Naive thymus-derived CD8-positive, alpha-beta T cell (primary cell): ENCODE measurements at places on chromosomes 12 and 14. TPM values are rescaled to one million over a fixed set of nuclear protein-coding genes. Genes with fewer than 3 reads are reported as not detected.

- H3K4me3 ChIP-seq = peak overlapping the region; percentile 84
- H3K27me3 ChIP-seq = no peaks in the 10 kb centered on the region
- peak overlapping the region; percentile 88 for H3K27ac ChIP-seq
- DNase-seq = peak; percentile 39
- no peaks in the 10 kb centered on the region for H3K36me3 ChIP-seq
Observed at GRCh38 chr12:124456652-124457152, 110.7 kb downstream of the NCOR2 start.

GRCh38 chr12:81259360-81259759 is 181.5 kb downstream of the ACSS3 start:
- H3K4me1 ChIP-seq = no peaks in the 10 kb centered on the region
- no peaks in the 10 kb centered on the region for H3K27me3 ChIP-seq
- H3K36me3 ChIP-seq = no peaks in the 10 kb centered on the region
- no peak overlapping the region for H3K27ac ChIP-seq

GRCh38 chr12:94699801-94700200 is 49.4 kb upstream of the TMCC3 start:
- H3K36me3 ChIP-seq = no peaks in the 10 kb centered on the region
- H3K27ac ChIP-seq = no peak overlapping the region
- no peak overlapping the region for H3K4me3 ChIP-seq
- H3K27me3 ChIP-seq = no peaks in the 10 kb centered on the region

DNA sequence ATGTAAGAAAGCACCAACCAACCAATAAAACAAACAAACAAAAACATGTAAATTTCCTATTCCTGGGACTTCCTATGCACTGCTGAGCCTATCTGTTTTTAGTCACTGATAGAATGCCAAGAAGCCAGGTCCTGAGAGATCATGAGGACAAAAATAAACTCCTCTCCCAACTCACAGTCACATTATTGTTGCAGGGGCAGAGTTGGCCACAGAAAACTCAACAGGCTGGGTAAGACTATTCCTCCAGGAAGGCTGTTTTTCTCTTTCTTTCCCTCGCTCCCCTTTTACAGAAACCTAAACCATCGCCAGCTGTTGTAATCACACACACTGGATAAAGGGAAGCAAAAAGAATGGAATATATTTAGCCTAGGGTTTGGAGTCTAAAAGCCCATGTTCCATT is 55.8 kb upstream of the METAP2 start:
- H3K4me3 ChIP-seq = no peak overlapping the region
- H3K36me3 ChIP-seq = no peaks in the 10 kb centered on the region
- peaks cover 3% of the 10 kb centered on the region for H3K27me3 ChIP-seq

DNA sequence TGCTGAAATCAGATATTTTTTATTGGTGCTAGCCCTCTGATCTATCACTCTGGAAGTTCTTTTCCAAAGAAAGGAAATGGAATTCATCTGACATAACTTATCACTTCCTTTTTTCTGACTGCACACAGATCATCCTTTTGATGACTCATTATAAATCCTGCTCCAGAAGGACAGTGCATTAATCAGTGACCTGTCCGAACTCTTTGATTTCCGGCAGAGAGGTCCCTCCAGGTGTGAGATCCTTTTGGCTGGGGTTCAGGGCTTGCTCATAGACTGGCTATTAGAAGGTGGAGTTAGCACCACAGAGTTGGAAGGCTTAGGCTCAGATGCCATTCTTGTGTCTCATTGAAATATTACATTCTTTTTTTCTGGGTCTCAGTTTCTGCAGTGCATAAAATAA is 328.2 kb downstream of the ZFP36L1 start:
- no peak overlapping the region for H3K4me3 ChIP-seq
- peaks cover 37% of the 10 kb centered on the region for H3K4me1 ChIP-seq
- H3K36me3 ChIP-seq = no peaks in the 10 kb centered on the region
- no peaks in the 10 kb centered on the region for H3K27me3 ChIP-seq
- no peak overlapping the region for H3K27ac ChIP-seq

DNA sequence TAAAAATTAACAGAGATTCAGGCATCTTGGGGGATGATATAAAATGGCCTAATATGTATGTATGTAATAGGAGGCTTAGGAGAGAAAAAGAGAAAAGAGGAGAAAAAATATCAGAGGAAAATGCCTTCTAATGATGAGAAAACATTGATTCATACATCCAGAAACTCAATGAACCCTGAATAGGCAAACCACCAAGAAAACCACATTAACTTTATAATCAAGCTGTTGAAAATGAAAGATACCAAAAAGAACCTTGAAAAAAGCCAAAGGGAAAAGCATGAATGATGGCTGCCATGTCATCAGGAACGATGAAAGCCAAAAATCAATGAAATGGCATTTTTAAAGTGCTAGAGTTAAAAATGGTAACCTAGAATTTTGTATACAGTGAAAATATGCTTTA is 180.2 kb downstream of the EPS8 start:
- H3K4me3 ChIP-seq = no peak overlapping the region
- H3K27ac ChIP-seq = no peak overlapping the region
- DNase-seq = no peak
- H3K4me1 ChIP-seq = no peaks in the 10 kb centered on the region
- H3K27me3 ChIP-seq = peaks cover 2% of the 10 kb centered on the region

GRCh38 chr12:130619385-130620001 is 96.6 kb downstream of the RIMBP2 start:
- H3K27me3 ChIP-seq = peaks cover 2% of the 10 kb centered on the region
- DNase-seq = no peak
- H3K4me3 ChIP-seq = no peak overlapping the region
- no peak overlapping the region for H3K27ac ChIP-seq

DNA sequence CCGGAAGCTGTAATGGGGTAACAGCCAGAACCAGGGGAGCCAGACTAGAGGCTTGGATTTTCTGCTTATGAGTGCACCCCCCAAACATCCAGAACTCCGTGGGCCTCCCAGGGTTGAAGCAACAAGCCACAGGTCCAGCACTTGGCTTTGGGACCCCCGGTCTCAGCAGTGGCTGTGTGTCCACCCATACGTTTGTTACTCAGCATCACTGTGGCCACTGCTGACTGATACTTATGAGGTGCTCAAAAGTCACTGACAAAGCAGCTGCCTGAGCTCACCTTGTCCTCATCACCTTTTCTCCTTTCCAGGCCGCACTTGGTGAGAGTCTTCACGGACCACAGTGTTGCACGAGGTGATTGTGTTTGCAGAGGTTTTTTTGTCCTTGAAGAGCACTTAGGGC is 145.6 kb upstream of the RFLNA start:
- H3K4me3 ChIP-seq = no peak overlapping the region
- H3K4me1 ChIP-seq = peaks cover 5% of the 10 kb centered on the region
- no peak overlapping the region for H3K27ac ChIP-seq
- H3K36me3 ChIP-seq = no peaks in the 10 kb centered on the region

DNA sequence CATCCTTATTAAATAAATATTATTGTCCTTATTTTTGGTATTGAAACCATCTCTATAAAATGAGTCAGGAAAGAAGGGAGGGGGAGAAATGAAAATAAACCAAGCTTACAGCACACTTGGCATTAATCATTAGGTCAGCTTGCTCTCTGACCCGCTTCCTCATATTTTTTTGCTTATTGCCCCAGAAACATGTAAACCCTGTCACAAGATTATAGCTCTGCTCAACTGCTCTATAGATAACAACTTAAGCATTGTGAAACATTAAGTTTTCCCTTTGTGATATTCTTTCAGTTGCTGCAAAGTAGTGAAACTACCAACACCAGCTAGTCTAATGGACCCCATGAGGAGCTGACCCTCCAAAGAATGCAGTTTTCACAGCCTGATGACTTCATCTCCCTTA is 819.5 kb downstream of the SLC16A7 start:
- no peak overlapping the region for H3K27ac ChIP-seq
- no peaks in the 10 kb centered on the region for H3K36me3 ChIP-seq
- no peaks in the 10 kb centered on the region for H3K27me3 ChIP-seq
- no peak for DNase-seq

DNA sequence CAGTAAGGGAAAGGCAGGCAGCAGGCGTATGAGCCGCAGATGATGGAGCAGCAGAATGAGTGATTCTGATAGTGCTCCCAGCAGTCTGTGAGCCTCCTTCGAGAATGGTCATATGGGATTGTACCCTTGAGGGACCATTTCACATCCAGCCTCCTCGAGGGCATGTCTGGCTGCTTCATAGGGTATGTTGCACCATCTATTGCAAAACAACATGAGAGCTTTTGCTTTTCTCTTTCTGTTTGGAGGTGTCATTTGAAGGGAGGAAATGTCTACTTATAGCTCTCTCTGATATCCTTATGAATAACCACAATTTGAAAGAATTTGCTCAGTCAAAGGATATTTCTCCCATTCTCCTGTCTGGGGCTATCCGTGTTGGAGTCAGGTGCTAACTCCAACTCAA is 172.8 kb downstream of the TMEM132C start:
- H3K4me1 ChIP-seq = no peaks in the 10 kb centered on the region
- H3K27ac ChIP-seq = no peak overlapping the region
- no peak overlapping the region for H3K4me3 ChIP-seq
- no peaks in the 10 kb centered on the region for H3K27me3 ChIP-seq

The PLBD1 gene
- total RNA-seq = 0.86 TPM

DNA sequence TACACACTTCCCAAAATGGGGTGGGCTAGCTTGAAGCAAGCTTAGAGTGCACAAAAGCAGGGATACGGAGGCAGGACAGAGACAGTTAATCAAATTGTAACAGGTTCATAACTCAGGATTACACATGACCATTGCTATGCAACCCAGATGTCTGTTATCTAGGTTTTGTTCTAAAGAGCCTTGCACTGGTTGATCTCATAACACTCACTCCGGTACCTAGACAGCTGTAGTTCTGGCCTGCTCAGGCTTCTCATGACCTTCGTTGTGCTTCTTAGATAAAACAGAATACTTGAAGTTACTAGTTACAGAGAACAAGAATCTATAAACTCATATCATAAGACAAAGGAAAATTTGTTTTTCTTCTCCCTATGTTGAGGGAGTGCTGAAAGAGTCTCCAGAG is 983.4 kb downstream of the TMEM121 start:
- no peaks in the 10 kb centered on the region for H3K36me3 ChIP-seq
- H3K27ac ChIP-seq = peak overlapping the region; percentile 90
- no peak for DNase-seq
- H3K4me3 ChIP-seq = no peak overlapping the region

DNA sequence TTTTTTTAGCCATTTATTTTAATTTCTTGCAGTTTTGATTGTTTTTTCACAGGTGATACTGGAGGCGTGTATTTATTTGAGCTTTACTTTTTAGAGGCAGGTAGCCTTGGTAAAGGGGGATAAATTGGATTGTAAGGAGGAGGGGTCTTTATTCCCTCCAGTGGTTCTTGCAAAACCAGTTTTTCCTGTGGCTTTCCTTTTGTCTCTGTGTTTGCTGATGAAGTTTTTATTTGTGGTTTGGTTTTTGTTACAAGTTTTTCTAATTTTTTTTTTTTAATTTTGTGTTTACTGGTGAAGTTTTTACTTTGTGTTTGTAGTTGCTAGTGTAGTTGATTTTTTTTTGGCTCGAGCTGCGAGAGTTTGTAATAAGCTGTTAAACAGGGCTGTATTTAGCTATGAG is 278.5 kb downstream of the PRKD1 start:
- H3K4me3 ChIP-seq = no peak overlapping the region
- no peaks in the 10 kb centered on the region for H3K27me3 ChIP-seq
- no peak overlapping the region for H3K27ac ChIP-seq
- H3K36me3 ChIP-seq = no peaks in the 10 kb centered on the region

DNA sequence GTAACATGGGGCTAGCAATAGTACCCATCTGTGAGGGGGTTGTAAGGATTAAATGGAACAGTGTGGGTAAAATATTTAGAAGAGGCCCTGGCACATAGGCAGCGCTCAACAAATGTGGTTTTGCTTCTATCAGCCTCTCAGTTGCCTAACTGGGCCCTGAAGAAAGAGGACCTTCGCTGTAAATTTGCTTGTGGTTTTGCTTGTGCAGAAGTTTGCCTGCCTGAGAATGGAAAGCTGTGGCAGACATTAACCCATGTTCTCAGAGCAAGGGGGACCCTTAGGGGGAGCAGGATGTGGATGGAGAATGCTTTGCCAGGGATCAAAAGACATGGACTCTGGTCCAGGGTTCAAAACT is 160.1 kb downstream of the BRMS1L start:
- no peak for DNase-seq
- H3K36me3 ChIP-seq = no peaks in the 10 kb centered on the region
- no peaks in the 10 kb centered on the region for H3K27me3 ChIP-seq
- H3K4me1 ChIP-seq = peaks cover 5% of the 10 kb centered on the region

The RNASE3 gene
- total RNA-seq = not detected

The TC2N gene
- total RNA-seq = 309 TPM

The LIN52 gene
- total RNA-seq = 9.6 TPM

The ACTN1 gene
- 333 TPM for total RNA-seq

The PRIM1 gene
- total RNA-seq = 26.7 TPM

GRCh38 chr14:59585891-59586554 is 9.4 kb upstream of the CCDC175 start:
- peaks cover 15% of the 10 kb centered on the region for H3K4me1 ChIP-seq
- peak overlapping the region; percentile 12 for H3K27ac ChIP-seq

The CD9 gene
- 7.9 TPM for total RNA-seq

- H3K4me1 ChIP-seq = no peaks in the 10 kb centered on the region
- H3K4me3 ChIP-seq = no peak overlapping the region
- H3K36me3 ChIP-seq = no peaks in the 10 kb centered on the region
- H3K27ac ChIP-seq = no peak overlapping the region
Observed at GRCh38 chr12:119479121-119479561, 114.4 kb upstream of the TMEM233 start.

DNA sequence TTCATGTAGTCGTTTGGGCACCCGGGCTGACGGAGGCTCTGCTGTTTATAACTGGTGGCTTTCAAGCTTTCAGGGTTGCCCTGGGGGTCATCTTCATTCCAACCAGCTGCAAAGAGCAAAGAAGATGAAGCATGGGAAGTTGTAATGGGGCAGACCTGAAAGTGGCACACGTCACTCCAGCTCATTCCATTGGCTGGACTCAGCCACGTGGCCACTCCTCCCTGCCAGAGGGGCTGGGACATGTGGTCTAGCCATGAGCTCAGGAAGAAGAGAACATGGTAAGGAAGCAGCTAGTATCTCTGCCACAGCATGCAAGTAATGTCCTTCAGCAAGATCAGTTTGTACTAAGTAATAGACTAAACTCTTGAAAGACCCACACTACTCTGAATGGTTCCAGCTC is 51.7 kb upstream of the FERMT2 start:
- no peaks in the 10 kb centered on the region for H3K4me1 ChIP-seq
- H3K27ac ChIP-seq = no peak overlapping the region
- H3K36me3 ChIP-seq = no peaks in the 10 kb centered on the region
- H3K27me3 ChIP-seq = peaks cover 3% of the 10 kb centered on the region
- no peak for DNase-seq

The B4GALNT1 gene
- total RNA-seq = 0.30 TPM

- H3K4me1 ChIP-seq = no peaks in the 10 kb centered on the region
- no peak overlapping the region for H3K4me3 ChIP-seq
- H3K36me3 ChIP-seq = peaks cover 7% of the 10 kb centered on the region
- no peak overlapping the region for H3K27ac ChIP-seq
- peaks cover 2% of the 10 kb centered on the region for H3K27me3 ChIP-seq
- no peak for DNase-seq
Observed at GRCh38 chr12:76007640-76008039, 23.9 kb downstream of the PHLDA1 start.

GRCh38 chr14:65810322-65810721 is 397.8 kb downstream of the FUT8 start:
- no peaks in the 10 kb centered on the region for H3K4me1 ChIP-seq
- H3K27ac ChIP-seq = no peak overlapping the region
- no peaks in the 10 kb centered on the region for H3K27me3 ChIP-seq
- H3K4me3 ChIP-seq = no peak overlapping the region
- DNase-seq = no peak
- H3K36me3 ChIP-seq = no peaks in the 10 kb centered on the region

The SCYL2 gene
- 46.5 TPM for total RNA-seq

GRCh38 chr12:21416511-21417121 is 20.8 kb upstream of the PYROXD1 start:
- H3K4me1 ChIP-seq = no peaks in the 10 kb centered on the region
- H3K4me3 ChIP-seq = no peak overlapping the region
- no peak overlapping the region for H3K27ac ChIP-seq
- no peaks in the 10 kb centered on the region for H3K36me3 ChIP-seq
- H3K27me3 ChIP-seq = peaks cover 21% of the 10 kb centered on the region
- DNase-seq = no peak
